Right renal pelvis (tissue), 4 donors: ENCODE measurements at places on chromosomes 4 and X. TPM values are rescaled to one million over a fixed set of nuclear protein-coding genes. Genes with fewer than 3 reads are reported as not detected.

DNA sequence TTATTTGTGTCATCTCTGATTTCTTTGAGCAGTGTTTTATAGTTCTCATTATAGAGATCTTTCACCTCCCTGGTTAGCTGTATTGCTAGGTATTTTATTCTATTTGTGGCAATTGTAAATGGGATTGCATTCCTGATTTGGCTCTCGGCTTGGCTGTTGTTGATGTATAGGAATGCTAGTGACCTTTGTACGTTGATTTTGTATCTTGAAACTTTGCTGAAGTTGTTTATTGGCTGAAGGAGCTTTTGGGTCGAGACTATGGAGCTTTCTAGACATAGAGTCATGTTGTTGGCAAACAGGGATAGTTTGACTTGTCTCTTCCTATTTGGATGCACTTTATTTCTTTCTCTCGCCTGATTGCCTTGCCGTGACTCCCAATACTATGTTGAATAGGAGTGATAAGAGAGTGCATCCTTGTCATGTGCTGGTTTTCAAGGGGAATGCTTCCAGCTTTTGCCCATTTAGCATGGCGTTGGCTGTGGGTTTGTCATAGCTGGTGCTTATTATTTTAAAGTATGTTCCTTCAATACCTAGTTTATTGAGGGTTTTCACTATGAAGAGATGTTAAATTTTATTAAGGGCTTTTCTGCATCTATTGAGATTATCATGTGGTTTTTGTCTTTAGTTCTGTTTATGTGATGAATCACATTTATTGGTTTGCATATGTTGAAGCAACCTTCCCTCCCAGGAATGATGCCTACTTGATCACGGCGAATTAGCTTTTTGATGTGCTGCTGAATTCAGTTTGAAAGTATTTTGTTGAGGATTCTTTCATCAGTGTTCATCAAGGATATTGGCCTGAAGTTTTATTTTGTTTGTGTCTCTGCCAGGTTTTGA is 72.7 kb upstream of the BOD1L1 start:
- no peak for DNase-seq

The PRMT9 gene
- 24.9 TPM for polyA plus RNA-seq

The CPLX1 gene
- 2.1 TPM for polyA plus RNA-seq

The NWD2 gene
- polyA plus RNA-seq: 0.09 TPM

DNA sequence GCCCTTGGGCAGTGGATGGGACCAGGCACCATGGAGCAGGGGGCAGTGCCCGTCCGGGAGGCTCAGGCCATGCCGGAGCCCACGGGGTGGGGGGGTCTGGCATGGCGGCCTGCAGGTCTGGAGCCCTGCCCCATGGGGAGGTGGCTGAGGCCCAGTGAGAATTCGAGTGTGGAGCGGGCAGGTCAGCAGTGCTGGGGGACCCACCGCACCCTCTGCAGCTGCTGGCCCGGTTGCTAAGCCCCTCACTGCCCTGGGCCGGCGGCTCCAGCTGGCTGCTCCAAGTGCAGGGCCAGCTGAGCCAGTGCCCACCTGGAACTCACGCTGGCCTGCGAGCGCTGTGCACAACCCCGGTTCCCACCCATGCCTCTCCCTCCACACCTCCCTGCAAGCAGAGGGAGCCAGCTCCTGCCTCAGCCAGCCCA is 1157.9 kb upstream of the ADGRL3 start:
- no peak for DNase-seq

- DNase-seq: no peak
Measured at GRCh38 chr4:31422006-31422405, 701.8 kb downstream of the PCDH7 start.

The MBNL3 gene
- polyA plus RNA-seq: 32.3 TPM

DNA sequence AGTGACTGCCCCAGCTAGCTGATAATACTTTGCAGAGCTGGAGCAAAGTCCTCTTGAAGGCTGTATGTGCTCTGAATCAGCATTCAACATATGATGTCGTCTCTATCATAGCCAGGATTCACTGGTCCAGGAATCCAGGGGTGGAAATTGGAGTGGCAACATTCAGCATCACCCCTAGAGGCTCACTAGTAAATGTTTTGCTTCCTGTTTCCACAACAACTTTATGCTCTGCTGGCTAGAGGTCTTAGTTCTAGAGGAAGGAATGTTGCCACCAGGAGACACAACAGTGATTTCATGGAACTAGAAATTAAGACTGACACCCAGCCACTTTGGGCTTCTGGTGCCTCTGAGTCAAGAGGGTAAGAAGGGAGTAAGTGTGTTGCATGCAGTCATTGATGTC is 11.3 kb downstream of the MAGEA1 start:
- no peak for DNase-seq

DNA sequence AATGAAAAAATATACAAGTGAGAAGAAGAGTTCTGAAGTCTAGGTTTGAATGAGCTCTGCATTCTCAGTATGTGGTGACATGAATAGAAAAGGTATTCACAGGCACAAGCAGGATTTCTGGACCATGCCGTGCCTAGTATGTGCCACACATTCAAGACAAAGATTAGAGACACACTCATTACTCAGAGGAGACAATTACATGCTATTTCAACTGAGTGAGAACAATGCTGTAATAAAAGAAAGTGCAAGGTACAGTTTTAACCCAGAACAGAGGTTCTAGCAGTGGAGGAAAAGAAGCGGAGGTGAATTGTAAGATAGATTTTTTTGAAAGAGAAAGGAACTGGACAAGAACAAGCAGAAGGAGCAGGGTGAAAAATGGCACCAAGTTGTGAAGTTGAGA is 121.0 kb upstream of the RASGEF1B start:
- no peak for DNase-seq

The RHOXF1 gene
- 2.3 TPM for polyA plus RNA-seq

The ZAR1 gene
- polyA plus RNA-seq: not detected

DNA sequence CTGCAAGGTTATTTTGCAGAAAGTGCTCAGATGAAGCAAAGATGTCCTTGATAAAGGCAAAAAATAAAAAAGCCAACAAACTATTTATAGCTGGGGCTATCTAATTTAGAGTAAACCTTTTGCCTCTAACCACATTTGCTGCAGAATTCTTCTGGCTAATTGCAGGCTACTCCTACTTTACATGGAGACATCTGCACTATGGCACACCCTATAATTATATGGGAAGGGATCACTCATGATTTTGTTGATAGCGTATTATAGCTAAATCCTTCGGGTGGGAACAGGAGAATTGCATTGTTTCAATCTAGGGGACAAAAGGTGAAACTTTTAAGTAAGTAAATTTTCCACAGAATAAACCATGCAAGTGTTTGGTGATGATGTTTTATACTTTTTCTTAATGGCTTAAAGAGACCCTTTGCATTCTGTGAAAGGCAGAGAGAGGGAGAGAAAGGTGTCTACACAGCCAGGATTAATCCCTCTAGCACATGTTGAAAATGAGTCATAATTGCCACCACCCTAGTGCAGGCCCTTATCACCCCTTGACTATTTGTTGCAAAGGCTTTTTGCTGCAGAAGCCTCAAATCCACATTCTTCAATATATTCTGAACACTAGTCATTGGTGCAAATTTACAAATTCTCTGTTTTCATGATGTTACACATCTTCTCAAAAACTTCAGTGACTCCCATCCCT is 221.3 kb upstream of the BMP3 start:
- DNase-seq: no peak

DNA sequence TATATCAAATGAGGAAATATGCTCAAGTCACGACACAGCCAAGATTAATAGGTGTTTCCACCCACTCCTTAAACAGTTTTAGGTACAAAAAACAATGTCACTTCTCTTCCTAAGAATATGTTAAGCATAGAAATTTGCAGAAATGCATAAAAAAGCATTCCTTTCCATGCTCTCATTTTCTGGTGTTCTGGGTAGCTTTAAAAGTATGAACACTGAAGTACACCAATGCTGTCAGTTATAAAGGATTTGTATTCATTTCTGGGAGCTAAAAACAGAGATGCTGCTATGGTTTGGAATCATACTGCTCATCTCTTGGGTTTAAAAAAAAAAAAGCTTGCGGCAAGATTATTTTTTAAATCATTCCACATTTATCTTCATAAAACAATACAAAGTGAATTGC is 20.8 kb downstream of the SH3RF1 start:
- no peak for DNase-seq

- no peak for DNase-seq
Measured at GRCh38 chr4:169417629-169418282, 147.0 kb upstream of the SH3RF1 start.

The ADH1C gene
- 120 TPM for polyA plus RNA-seq
